Nephron progenitor cell (in vitro differentiated cells): ENCODE measurements at places on chromosomes 13 and 19.

DNA sequence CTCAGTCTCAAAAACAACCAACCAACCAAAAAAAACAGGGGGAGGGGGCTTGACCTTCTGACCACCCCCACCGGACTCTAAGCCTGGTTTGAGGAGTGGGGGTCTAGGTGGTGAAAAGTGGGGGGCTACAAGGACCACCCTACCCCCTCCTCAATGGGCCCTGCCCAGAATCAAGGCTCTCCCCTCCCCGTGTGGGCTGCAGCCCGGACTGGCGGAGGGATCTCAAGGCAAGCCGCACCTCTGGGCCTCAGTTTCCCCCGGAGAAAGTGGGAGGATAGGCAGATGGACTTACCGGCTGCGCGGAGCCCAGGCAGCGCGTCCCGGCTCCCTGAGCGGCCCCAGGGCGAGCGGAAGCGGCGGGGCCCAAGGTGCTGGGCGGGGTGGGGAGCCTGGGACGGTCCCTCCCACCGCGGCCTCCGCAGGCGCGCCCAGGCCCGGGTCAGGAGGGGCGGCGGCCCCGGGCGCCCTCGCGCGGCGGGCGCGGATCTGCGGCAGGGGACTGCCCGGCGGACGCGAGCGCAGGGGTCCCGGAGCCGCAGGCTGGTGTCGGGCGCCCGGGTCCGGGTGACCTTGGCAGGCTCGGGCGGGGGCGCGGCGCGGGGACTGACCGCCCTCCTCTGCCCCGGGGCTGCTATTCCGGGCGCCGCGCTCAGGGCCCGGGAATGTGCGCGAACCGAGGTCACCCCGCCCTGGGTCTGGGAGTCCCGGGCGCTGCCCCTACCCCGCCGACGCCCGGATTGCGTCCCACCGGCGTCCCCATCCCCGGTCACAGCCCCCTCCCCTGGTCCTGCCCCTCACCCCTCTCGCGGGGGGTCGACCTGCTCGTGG is at the start of gene ADAMTSL5:
TSS of gene ADAMTSL5 (minus strand) at position 349 of the 828 bp plus-strand sequence. CDS start 2,076 bp downstream, outside the sequence.
- peak; percentile 51 for DNase-seq

GRCh38 chr13:37069597-37070103 is 10.2 kb upstream of the SUPT20H start:
- DNase-seq, result no peak

DNA sequence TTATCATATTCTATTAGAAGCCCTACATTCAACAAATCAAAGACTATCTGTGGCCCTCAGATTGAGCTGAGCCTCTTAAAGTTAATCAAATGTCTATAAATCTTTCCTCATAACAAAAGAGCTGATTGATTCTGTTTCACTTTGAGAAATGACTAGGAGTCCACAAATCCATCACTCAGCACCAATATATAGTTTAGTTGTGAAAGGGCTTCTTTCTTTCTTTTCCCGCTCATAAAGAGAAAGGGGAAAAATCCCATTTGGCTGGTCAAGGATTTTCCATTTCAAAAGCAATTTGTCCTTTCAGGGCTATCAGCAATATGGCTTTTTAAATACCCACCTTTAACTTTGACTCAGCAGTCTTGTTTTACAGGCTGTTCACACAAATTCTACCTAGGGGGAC is 408.5 kb upstream of the PCDH20 start:
- no peak for DNase-seq

DNA sequence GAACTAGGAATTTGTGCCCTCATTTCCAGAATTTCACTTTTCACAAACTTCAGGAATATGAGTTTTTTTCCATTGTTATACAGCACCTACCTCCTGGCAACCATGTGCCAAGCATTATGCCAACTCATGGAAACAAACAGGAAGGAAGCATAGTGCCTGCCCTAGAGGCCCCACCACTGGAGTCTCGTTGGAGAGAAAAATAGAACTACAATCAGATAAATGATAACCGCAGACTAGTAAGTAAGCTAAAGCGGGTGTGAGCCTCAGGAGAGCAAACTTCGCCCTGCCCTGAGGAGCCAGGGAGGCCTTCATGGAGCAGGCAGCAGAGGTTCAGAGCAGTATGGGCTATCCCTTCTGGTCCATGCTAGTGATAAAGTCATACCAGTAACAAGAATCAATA is 75.9 kb downstream of the FRY start:
- DNase-seq, result no peak

GRCh38 chr13:83503424-83503823 is 378.9 kb downstream of the SLITRK1 start:
- DNase-seq, result no peak

GRCh38 chr19:13396250-13397080 is 109.8 kb downstream of the CACNA1A start:
- peak; percentile 59 for DNase-seq

DNA sequence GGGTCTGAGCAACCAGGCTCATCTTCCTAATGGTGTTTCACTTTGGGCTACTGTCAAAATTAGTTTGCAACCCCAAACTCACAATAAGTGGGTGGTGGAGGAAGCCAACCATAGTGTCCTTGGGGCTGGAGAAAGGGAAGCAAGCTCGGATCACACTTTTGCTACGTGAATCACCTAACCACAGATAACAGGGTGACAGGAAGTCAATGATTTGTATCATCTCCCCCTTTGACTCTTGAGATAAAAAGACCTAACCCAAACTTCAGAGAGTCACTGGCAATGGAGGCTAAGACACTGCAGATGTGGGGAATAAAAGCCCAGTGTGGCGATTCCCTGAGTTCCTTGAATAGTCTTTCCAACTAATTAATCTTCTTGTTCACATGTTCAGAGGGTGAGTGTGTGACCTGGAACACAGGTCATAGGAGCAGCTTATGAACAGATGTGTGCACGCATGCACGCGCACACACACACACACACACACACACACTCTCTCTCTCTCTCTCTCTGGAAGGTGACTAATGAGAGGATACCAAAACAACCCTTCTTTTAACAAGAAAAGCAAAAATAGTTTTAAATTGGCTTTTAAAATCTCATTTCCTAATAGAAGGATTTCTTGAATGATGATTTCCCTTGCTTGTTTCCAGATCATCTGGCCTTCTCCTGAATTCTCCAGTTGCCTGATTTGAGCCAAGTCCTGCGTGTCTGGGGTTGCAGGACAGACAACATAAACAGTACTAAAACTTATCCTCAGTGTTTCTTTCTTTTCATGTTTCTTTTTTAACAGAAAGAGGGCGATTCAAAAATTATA is 21.2 kb upstream of the DOCK9 start:
- DNase-seq, result no peak

DNA sequence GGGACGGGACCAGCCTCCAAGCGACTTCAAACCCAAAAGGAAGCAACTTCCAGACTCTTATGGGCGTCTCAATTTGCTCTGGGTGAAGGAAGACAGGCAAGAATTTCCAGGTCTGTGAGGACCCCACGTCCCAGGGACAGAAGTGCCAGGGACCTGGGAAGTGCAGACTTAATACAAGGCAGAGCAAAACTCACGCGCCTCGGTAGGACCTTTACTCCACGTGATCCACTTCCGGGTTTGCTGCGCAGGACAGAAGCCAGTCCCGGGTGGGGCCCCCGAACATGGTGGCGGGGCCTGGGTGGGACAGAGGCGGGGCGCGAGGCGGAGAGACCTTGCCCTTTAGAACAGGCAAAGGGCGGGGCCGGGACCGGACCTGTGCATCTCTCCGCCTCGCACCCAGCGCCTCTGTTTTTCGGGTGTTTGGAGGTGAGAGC is 9.3 kb downstream of the ZNF611 start:
- DNase-seq, result no peak
